ENCODE measurements at places on chromosomes 1 and 21. TPM values are rescaled to one million over a fixed set of nuclear protein-coding genes. Genes with fewer than 3 reads are reported as not detected.
A peak's percentile ranks its signal among the peaks of the same experiment; 100 is the strongest.

DNA sequence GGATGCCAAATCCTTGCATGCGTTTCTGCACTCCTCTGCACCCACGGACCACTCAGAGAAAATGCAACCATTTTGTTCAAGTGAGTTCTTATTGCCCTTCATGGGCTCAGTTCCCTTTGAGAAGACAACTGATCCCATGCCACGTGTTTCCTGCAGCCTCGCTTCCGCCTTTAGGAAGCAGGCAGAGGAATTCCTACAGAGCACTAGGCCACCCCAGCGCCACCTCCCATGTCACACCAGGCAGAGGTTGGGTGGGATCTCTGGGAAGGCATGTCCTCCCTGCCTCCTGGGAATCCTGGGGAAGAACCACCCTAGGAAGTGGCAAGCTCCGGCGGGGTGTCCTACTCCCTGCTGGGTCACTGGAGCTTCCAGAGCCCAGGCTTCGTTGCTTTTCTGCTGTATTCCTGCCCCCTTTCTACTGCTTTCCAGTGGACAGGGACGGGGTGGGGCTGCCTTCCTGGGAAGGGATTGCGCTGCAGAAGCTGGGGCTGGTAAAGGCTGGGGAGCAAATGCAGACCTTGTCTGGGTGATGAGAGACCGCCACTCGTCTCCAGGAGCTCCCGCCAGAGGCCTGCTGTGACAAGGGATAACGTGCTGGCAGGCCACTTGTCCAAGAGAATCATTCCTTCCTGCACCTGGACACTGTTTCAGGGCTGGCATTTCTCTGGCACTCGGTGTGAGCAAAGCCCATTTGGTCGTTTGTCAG, 478.2 kb upstream of the VAMP3 start:
- H3K27ac ChIP-seq, result no peak overlapping the region
- H3K36me3 ChIP-seq, result no peaks in the 10 kb centered on the region
- H3K4me3 ChIP-seq, result no peak overlapping the region
- no peaks in the 10 kb centered on the region for H3K4me1 ChIP-seq
- no peak for DNase-seq

GRCh38 chr1:240800291-240800690, 188.3 kb upstream of the GREM2 start:
- H3K36me3 ChIP-seq, result no peaks in the 10 kb centered on the region
- H3K27ac ChIP-seq, result no peak overlapping the region
- H3K4me3 ChIP-seq, result no peak overlapping the region
- H3K4me1 ChIP-seq, result no peaks in the 10 kb centered on the region

DNA sequence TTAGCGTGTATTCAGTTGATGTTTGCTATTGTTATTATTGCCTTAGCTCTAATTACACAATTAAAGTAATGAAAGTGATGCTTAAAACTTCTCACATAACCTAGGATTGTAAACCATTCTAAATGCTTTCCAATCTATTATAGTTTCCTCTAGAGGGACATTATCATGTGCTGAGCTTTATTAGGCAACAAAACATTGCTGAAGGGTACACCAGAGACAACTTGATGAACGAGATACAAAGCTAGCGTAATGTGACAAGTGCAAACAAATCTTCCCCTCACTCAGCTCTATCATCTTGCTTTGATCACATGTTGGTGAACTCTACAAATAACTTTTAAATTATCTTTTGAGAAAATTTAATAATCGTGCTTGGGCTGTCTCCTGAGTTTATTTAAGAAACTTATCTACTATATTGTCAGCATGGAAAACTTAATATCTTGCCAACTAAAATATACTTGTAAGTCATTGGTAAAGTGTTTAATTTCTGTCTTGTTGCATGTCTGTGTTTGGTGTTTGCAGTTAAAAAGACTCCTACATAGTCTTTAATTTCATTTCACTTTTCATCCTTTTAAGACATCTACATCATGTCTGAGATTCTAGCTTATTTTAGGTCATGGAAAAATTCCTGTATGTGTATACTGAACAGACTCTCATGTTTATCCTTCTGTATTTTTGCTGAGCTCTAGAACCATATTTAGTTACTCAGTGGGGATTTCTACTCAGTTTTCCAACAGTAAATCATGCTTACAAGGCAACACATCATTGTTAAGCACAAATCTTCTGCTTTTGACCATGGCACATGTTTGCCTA, 104.2 kb upstream of the ADAMTS5 start:
- H3K4me3 ChIP-seq, result no peak overlapping the region
- no peaks in the 10 kb centered on the region for H3K36me3 ChIP-seq
- no peak for DNase-seq
- no peaks in the 10 kb centered on the region for H3K4me1 ChIP-seq
- no peak overlapping the region for H3K27ac ChIP-seq

DNA sequence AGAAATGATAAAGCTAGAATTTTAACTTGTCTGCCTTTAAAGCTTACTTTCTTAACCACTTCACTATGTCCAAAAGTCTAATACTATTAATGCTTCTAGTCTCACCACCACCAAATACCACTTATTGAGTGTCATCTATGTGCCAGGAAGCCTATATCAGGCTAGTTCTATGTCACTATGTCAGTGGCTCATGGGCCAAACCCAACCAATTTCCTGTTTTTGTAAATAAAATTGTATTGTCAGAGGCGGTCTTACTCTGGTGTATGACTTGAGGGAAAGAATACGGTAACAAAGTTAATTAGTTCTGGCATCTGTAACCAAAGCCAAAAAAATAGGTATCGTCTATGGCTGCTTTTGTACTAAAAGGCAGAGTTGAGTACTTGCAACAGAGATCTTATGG, 14.8 kb downstream of the F5 start:
- peaks cover 6% of the 10 kb centered on the region for H3K4me1 ChIP-seq
- H3K27ac ChIP-seq, result no peak overlapping the region
- no peak for DNase-seq
- H3K4me3 ChIP-seq, result no peak overlapping the region

DNA sequence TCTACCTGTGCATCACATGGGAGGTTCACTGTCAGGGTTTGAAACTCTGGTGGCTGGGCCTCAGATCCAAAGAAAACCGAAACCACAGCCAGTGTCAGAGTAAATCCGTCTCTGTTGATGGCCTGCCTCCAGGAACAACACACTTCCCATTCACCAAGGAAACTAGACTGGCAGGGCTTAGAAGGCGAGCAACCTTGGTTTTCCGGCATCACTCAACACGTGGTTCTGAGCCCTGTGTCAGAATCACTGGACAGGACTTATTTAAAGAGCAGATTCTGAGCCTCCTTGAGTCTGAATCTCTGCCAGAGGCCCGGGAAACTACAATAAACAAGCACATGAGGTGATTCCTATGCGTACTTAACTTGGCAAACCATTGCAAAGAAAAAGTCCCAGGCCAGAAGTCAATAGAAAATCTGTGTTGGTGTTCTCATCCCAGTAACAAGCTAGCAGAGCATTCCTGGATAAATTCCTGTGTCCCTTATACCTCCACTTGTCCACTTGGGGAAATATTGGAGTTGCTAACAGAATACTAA, 70.0 kb downstream of the KCTD3 start:
- H3K36me3 ChIP-seq, result no peaks in the 10 kb centered on the region
- H3K27me3 ChIP-seq, result no peaks in the 10 kb centered on the region
- H3K4me1 ChIP-seq, result no peaks in the 10 kb centered on the region
- no peak overlapping the region for H3K27ac ChIP-seq
- H3K4me3 ChIP-seq, result no peak overlapping the region
- DNase-seq, result no peak

DNA sequence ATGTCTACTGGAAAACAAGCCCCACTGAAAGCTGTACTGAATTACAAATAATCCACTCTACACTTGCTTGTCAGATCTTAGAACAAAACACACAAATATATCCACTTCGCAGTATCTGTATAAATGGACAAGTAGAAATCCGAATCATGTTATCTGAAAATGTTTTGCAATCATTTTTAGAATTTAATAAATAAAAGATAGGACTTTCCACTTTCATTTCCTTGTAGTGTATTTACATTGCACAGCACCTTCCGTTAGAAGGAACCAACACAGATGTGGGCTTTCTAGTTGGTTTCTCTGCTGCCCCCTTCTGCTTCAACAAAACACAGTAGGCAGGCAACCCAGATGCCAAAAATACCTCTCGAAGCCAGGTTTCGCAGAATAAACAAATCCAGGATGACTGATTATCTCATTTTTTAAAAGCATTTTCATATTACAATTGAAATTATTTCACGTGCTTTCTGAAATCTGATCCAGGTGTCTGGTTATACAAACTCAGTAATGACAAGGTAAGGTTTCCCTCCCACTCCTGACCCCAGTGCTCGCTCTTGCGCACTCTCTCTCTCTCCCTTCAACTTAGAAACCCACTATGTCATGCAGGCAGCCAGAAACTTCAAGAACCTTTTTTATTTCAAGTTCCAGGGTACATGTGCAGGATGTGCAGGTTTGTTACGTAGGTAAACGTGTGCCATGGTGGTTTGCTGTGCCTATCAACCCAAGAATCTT, 389.9 kb downstream of the SMYD3 start:
- H3K27ac ChIP-seq, result peak overlapping the region; percentile 57
- no peaks in the 10 kb centered on the region for H3K27me3 ChIP-seq
- H3K4me1 ChIP-seq, result peaks cover 16% of the 10 kb centered on the region
- peak overlapping the region; percentile 64 for H3K4me3 ChIP-seq

Gene SELP
- total RNA-seq, result 0.18 TPM

- H3K27ac ChIP-seq, result no peak overlapping the region
- H3K4me1 ChIP-seq, result no peaks in the 10 kb centered on the region
- DNase-seq, result no peak
- H3K27me3 ChIP-seq, result peaks cover 2% of the 10 kb centered on the region
- H3K4me3 ChIP-seq, result no peak overlapping the region
These were observed 29.5 kb downstream of the HLX start for GRCh38 chr1:220908757-220909156.

DNA sequence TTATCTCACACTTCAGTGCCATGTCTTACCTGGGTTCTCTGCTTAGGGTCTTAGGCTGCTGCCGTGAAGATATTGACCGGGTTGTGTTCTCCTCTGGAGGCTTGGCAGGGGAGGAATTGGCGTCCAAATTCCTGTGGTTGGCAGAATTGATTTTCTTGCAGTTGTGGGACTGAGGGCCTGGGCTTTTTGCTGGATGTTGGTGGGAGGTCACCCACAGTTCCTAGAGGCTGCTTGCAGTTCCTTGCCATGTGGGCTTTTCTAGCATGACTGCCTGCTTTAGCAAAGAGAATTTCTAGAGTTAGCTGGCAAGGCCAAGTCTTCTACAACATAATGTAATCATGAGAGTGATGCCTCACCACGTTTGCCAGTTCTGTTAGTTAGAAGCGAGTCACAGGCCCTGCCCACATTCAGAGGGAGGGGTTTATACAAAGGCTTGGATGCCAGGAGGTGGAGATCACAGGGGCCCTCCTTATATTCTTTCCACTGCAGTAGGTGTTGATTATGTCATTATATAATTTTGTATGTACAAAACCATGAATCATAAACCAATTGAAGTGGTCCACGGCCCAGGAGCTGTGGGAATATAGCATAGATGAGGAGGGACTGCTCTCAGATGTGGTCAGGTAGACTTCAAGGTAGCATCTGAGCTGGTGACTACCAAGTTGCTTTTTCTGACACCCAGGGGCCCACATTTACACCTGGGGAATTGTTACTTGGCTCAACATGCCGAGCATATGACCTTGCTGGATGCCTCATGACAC, 6.6 kb downstream of the UBL4B start:
- DNase-seq, result no peak
- H3K4me3 ChIP-seq, result no peak overlapping the region
- peaks cover 4% of the 10 kb centered on the region for H3K36me3 ChIP-seq
- no peaks in the 10 kb centered on the region for H3K4me1 ChIP-seq

Gene KRTAP13-2
- not detected for total RNA-seq

DNA sequence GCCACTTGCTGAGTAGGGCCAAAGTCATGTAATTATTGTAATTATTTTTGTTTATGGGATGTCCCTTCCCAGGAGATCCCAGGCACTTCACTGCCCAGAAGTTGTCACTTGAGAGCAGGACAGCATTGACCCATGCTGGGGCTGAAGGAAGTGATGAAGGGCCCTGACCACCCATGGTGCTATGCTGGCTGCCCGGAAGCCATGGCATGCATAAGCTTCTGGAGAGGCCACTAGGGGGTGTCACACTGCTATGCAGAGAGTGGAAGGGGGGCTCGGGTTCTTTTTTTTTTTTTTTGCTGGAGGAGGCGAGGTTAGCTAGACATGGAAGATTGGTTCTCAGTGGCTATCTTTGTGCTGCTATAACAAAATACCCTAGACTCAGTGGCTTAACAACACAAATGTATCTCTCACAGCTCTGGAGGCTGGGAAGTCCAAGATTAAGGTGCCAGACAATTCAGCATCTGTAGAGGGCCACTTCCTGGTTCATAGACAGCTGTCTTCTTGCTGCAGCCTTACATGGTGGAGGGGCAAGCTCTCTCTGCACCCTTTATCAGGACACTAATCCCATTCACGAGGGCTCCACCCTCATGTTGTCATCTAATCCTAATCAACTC, 84.9 kb downstream of the CNIH3 start:
- DNase-seq, result no peak
- no peak overlapping the region for H3K27ac ChIP-seq
- no peaks in the 10 kb centered on the region for H3K4me1 ChIP-seq
- no peak overlapping the region for H3K4me3 ChIP-seq

DNA sequence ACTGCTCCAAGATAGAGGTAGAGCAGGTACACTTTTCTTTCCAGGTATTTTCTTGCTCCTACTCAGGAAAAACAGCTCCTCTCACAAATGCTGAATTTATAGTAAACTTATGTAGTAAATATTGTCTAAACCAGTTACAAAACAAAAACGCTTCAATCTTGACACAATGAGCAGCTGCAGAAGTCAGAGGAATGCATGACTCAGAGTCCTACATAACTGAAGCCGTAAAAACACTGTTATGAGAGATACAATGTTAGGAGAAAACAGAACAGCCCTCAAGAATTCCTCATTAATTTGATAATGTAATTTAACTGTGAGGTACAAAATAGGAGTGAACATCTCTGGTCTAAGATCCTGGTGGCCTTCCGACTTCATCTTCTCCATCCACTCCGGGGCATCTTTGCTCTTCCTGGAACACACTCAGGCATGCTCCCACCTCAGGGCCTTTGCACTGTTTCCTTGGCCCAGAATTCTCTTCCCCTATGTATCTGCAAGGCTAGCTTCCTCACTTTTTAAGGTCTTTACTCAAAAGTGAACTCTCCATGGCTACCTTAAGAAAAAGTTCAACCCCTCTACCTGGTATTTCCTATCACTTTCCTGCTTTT, 138.5 kb downstream of the SLC45A1 start:
- peaks cover 9% of the 10 kb centered on the region for H3K4me1 ChIP-seq
- no peaks in the 10 kb centered on the region for H3K27me3 ChIP-seq
- no peak overlapping the region for H3K27ac ChIP-seq
- H3K4me3 ChIP-seq, result no peak overlapping the region
- DNase-seq, result no peak
- H3K36me3 ChIP-seq, result no peaks in the 10 kb centered on the region

- H3K27ac ChIP-seq, result no peak overlapping the region
- H3K27me3 ChIP-seq, result no peaks in the 10 kb centered on the region
- peaks cover 20% of the 10 kb centered on the region for H3K36me3 ChIP-seq
- H3K4me3 ChIP-seq, result no peak overlapping the region
- H3K4me1 ChIP-seq, result peaks cover 24% of the 10 kb centered on the region
These were observed 5.1 kb upstream of the LENEP start for GRCh38 chr1:154988058-154988954.
